ENCODE measurements at places on chromosomes 3 and 15.

- no peak for DNase-seq
These were observed 204.8 kb upstream of the IGF1R start for GRCh38 chr15:98443526-98443925.

GRCh38 chr3:72004749-72005292, 219.9 kb upstream of the PROK2 start:
- no peak for DNase-seq

- DNase-seq, result no peak
These were observed 42.5 kb downstream of the ATP2B2 start for GRCh38 chr3:10462641-10463532.

DNA sequence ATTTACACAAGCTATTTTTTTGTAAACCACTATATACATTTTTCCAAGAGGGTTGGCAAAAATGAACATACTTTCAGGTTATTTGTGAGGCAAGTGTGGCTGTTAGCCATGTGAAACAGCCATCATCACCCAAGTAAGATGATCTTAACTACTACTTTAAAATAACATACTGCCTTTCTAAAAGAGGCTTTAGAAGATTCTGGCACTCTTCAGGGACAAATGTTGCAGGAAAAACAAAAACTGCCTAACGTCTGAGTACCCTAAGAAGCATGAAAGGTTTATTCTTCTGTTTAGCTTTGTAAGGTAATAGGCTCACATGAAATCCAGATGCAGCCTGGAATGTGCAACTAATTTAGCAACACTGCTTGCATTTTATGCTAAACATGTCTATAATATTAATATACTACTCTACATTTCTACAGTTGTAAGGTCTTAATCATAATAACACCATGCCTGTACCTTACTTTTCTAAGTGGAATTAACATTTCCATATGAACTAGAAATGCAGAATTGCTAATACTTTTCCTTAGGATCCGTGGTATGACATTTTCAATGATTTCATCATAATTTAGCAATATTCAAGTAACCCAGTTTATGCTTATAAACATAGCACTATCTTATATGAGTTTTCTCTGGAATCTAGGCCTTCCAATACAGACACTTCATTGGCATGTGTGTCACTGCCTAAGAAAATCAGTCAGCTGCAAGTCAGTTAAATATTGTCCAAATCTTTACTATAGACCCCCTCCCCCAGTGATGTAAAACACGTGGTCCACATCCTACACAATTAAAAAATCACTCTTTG, 4.5 kb upstream of the LSAMP start:
- DNase-seq, result no peak

GRCh38 chr3:171871392-171872274, 28.5 kb downstream of the TMEM212 start:
- no peak for DNase-seq

DNA sequence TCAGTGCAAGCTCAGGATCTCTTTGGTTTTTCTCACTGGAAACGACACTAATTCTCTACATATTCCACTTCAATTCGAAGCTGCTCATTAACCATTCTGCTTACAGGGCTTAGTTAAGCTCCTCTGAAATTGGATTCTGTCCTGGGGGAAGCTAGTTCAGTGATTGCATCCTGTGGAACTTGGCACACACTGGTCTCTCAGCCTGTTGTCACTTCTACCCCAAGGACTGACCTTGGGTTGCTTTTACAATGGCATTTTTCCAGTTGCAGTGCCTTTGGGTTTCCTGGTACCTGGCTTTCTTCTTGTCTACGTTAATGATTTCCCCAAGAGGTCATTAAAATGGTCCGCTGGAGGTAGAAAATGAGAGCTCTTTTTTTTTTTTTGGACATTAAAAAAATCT, 33.3 kb upstream of the GABRB3 start:
- no peak for DNase-seq

GRCh38 chr3:194984066-194984465, 286.9 kb downstream of the XXYLT1 start:
- no peak for DNase-seq

GRCh38 chr15:101675015-101675414, 22.8 kb upstream of the TM2D3 start:
- no peak for DNase-seq

DNA sequence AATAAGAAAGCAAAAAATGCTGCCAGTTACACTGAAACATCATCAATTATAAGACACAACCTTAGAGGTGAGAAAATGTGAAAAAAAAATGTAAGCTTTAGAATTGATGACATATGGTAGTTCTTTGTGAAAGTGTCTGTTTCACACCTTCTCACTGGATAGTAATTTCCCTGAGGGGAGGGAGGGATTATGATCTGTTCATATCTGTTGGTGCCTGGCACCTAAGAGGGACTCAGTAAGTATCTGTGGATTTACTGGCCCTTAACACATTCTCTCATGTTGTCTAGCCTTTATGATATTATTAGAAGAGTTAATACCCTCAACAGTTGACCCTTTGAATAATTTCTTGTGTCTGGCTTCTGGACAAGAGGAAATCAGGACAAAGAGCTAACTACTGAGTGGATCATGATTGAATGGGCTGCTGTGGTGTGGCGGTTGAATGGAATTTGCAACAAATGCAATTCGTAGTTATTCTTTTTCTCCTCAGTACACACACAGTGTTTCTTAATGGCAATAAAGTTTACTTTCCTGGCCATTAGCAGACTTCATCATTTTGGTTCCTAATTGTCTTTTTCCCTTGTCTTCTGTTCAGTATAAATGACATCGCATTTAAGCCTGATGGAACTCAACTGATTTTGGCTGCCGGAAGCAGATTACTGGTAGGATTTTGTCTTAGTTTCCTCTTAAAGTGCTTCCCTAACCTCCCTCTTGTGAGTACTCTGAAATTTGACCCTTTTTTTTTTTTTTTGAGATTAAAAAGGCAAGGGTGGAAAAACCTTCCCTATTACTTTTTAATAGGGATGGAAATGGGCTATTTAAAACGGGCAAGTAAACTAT, 9.5 kb downstream of the IFT122 start:
- no peak for DNase-seq

GRCh38 chr3:25957026-25957425, 167.1 kb downstream of the OXSM start:
- DNase-seq, result no peak

DNA sequence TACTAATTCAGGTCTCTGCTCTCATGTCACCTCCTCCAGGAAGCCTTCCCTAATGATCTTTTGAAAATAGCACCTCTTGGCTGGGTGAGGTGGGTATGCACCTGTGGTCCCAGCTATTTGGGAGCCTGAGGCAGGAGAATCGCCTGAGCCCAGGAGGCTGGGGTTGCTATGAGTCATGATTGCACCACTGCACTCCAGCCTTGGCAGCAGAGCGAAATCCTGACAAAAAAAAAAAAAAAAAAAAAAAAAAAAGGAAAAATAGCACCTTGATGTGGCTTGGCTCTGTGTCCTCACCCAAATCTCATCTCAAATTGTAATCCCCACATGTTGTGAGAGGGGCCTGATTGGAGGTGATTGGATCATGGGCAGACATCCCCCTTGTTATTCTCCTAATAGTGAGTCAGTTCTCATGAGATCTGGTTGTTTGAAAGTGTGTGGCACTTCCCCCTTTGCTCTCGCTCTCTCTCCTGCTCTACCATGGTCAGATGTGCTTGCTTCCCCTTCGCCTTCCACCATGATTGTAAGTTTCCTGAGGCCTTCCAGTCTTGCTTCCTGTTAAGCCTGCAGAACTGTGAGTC, 11.2 kb upstream of the RNU6-1 start:
- DNase-seq, result no peak

DNA sequence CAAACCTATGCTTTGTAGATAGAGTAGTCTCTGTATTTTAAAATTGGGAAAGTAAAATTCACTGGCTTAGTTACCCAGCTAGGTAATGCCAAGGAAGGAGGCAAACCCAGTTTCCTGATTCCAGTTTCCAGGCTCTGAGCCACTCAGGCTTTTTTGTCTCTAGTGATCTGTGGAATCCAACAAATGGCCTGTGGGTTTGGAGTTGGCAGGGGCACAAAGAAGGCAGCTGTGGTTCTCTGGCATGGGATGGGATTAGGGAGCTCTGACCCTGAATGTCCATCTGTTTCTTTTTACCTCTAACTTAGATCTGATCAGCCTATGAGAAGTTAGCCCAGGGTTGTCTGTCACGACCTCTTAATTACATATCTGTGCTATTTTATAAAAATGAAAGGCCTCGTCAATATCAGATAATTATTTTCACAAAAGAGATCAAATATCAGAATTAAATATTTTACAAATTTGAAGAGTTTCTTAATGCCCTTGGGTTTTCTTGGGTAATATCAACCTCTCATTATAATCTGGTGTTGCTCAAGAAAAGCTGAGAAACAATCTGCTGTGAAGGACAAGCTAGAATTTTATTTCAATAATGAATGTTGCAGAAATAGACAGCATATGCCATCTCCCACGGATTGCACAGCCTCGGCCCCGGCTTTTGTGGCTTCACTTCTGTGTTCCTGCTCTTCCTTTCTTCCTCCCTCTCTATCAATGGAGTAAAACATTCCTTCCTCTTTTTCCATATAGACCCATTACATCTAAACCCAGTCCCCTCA, 63.7 kb upstream of the DAZL start:
- no peak for DNase-seq
